ENCODE measurements at places on chromosomes 2 and 18.

DNA sequence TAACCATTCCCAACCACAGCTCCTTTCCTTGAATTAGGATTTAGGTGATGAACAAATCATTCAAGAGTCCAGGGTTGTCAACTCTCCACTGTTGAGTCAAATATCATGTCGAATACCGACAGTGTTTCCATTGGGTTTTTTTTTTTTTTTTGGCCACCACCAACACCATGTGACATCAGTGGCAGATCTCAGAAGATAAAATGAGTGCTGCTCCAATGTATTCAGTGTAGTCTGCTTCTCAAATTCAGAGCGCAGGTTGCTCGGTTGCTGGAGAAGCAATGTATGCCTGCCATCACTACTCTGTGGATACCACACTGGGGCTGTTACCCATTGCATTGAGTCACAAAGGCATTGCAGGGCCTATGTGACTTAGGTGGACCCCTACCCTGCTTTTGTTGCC lies 10.8 kb upstream of the ATL2 start:
- no peak for DNase-seq

DNA sequence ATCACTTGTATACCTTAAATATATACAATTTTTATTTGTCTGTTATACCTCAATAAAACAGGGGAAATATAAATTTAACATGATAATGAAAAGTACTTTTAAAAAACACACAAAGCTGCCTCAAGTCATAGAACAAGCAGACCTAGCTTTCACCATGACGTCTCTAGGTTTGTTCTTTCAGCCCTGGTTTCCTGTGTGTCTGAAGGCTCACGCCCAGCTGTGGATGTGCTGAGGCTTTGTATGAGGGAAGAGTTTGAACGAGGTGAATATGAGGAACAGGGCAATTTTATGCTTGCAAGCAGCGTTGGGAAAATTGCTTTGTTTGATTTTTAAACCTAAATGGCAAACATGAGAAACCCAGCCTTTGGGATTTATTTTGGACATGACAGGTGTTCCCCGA lies 15.3 kb downstream of the SH3RF3 start:
- DNase-seq = no peak

- no peak for DNase-seq
Measured at GRCh38 chr2:20633794-20634506, 16.9 kb downstream of the HS1BP3 start.

GRCh38 chr2:170332676-170333402 lies 154.9 kb downstream of the MYO3B start:
- DNase-seq = no peak

DNA sequence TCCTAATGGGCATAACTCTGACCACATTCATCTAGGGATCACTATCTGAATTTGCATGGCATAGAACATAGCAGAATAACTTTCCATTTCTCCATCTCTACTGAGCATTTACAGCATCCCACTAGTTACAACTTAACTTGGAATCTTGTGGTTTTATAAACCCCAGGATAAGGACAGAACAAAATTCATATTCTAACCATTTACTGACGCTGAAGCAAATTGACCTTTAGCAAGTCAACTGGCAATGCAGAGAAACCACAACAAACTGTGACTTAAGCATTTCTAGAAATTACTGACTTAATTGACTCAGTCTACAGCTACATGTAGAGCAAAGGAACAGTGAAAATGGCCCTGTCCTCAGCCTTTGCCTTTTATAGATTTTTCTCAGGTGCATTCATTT lies 61.2 kb downstream of the DCC start:
- no peak for DNase-seq
